ENCODE measurements at places on chromosomes 6 and 20.

- no peak for DNase-seq
Observed at GRCh38 chr6:132648356-132648755, 10.6 kb downstream of the TAAR1 start.

DNA sequence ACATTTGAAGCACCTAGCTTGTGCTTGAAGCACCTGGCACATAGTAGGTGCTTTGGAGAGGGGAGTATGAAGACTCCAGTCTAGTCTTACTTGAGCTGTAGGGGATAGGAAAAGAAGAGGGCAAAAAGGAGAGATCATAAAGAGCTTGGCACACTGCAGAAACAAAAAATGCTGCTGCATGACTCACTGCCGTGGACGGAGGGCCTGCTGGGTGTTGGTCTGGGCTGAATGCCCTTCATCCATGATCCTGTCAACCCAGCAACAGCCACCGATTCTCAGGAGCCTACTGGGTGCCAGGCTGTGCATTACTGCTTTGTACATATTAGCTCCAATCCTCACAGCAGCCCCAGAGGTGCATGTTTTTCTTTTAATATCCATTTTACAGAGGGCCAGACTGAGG lies 6.0 kb downstream of the PDYN start:
- DNase-seq = no peak

GRCh38 chr6:47238456-47238995 lies 71.2 kb downstream of the TNFRSF21 start:
- no peak for DNase-seq

DNA sequence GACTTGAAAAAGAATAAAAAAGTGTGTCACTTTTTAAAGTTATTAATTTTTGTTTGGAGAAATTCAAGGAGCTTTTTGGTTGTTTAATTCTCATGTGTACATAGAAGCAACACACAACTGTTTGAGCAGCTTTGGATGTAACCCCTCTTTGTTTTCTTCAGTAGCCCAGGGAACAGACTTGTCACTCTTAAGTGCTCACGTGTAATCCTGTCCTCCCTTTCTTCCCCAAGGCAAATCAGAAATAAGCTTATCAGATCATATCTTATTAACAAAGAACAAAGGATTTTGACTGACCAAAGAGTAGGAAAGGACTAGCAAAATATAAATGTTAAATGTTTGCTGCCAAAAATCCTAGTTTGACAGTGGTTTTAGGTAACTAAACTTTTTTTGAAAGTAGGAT lies 7.3 kb upstream of the FLRT3 start:
- DNase-seq = no peak

DNA sequence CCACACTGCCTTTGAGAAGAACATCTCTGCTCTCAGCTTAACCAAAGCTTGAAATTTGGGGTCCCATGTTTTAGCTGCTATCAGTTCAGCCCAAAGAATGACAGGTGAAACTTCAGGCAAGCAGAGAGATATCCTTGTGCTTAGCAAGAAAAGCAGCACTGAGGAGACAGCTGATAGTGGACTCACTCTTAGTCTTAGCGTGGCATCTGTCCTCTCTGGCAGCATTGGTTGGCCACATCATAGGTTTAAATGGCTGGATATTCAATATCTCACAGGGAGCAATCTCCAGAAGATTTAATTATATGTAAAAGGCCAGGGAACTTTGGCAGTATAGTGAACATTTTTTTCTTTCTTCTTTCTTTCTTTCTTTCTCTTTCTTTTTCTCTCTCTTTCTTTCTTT lies 131.1 kb upstream of the SGK1 start:
- no peak for DNase-seq

GRCh38 chr20:2133318-2134183 lies 31.9 kb downstream of the STK35 start:
- DNase-seq = no peak

GRCh38 chr6:4585682-4586468 lies 190.3 kb upstream of the CDYL start:
- DNase-seq = no peak

- DNase-seq = no peak
Observed at GRCh38 chr6:70557998-70558397, 8.7 kb upstream of the SDHAF4 start.

GRCh38 chr6:107786709-107787588 lies 37.2 kb downstream of the SCML4 start:
- no peak for DNase-seq

DNA sequence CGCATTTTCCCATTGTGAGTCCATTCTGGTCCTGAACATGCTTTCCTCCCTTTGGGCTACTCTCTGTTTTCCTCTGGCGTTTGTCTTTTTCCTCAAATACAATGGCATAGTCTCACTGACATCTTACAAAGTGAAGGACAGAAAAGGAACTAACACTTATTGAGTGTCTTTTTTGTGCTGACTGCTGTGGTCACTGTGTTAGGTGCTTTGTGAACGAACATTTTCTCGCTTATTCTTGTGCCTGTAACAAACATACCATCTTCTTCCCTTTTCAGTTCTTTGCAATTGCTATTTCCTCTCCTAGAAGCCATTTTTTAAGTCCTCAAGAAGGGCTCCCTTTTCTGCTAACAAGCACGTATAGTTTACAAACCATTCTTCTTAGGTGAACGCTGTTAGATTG lies 15.4 kb downstream of the FIG4 start:
- DNase-seq = no peak

GRCh38 chr6:54112151-54112650 lies 958 bp downstream of the MLIP start:
- DNase-seq = no peak

DNA sequence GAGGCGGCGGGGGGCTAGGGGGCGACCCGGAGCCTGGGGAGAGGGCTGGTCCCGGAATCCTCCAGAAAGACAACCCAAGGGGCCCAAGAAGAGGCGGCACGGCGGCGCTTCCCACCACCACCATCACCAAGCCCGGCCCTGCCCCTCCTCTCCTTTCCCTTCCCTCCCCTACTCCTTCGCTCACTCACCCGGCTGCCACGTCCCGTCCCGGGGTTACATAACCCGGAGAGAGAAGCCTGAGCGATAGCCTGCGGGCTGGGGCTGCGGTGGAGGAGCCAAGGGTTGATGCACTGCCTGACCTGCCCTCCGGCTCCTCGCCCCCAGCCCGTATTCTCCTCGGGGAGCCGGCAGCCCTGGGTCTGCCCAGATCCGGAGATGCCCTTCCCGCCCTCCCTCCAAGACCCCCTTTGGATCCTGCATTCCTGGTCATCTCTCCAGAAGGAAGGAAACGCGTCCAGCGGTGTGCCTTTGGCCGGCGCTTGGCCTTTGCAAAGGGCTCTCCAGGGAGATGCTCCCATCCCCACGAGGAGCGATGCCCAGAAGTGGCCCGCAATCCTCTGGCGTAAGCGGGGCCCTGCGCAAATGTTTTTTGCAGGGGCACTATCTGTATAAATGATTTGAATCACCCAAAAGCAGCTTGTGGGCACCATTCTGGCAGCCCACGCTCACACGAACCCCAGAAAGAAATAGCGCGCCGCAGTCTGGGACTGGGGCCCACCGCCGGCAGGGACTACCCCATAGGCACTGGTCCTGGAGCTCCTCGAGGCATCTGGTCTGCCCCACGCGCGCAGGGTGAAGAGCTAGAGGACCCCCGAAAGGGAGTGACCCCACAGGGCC lies 4.6 kb upstream of the CPXM1 start:
- no peak for DNase-seq

- no peak for DNase-seq
Observed at GRCh38 chr6:3026791-3027626, 27.3 kb downstream of the NQO2 start.

DNA sequence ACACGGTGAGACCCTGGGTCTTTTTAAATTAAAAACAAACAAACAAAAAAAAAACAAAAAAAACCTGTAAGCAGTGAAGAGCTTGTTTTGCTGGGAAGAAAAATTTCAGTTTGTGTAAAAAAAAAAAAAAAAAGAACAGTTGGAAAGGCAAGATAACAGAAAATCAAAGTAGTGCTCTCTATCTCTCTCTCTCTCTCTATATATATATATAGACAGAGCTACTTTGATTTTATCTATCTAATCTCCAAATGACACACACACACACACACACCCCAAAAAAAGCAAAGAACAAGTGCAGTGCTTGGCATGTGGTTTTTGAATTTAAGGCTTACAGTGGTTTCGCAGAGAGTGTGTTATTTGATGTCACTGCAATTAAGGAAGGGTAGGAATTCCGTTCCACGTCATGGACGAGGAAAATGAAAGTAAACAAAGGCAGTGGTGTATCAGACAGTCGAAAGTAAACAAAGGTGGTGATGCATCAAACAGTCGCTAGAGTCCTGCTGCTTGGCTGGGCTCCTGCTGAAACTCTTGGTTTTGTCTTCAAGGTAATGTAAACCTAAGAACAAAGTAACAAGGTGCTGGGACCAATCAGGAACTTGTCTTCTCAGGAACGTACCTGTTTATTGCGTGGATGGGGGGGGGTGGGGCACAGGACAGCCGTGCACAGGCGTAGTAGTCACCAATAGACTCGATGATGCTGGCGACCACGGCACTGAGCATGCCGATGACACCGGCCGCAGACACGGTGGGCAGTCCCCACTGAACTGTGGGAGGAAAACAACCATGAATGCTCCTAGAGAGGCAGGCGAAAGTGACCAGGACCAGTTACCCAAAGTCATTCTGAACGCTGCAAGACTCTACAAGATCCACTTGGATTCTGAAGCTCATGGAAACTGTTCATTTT lies 131.8 kb downstream of the SLC23A2 start:
- no peak for DNase-seq

DNA sequence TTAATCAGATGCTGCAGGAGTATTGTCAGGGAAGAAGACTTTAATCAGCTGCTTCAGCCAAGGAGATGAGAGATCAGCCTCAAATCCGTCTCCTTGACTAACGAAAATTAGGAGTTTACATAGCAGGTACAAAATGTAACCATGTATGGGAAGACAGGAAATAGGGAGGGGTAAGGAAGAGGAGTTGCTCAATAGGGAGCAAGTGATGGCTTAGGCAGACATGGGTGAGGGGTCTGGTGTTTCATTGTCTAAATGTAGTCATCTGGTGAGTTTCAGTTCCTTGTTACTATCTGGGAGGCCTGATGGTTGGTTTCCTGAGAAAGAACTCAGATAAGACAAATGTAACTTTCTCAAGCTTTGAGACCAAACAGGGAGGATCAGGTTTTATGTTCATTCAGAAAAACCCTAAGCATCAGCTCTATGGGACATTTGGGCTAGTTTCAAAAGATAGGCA lies 217.3 kb upstream of the SULF2 start:
- DNase-seq = no peak

DNA sequence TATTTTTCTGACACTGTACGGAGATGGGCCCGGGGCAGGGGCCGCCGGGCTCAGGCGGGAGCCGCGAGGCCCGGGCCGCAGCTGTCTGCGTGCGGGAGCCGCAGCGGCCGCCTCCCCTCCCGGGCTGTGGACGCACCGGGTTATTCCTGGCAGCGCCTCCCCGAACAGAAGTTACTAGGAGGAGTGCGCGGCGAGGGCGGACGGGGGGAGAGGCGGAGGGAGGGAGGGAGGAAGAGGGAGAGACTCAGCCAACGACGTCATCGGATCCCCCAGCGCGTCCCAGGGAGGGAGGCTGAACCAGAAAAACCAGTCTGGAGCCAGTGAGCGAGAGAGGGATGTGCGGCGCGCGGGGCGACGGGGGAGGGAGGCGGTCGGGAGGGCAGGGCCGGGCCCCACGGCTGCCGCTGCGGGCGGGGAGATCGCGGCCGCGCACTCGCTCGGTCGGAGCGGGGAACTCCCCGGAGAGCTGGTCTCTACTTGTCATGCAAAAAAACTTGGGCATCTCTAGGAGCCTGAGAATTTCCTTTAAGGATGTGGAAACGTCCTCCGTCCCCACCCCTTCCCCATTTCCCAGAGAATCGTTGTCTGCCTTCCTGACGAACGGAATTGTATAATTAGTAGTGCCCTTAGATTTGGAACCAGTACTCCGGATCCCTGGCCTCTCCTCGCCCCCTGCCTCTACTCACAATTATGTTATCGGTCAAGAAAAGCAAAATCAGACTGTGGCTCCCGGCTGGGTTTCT lies 1.4 kb upstream of the HIVEP2 start:
- DNase-seq = peak; percentile 62
